ENCODE measurements at places on chromosomes 12 and 14.

- DNase-seq = no peak
Measured at GRCh38 chr14:92675421-92675820, 73.0 kb downstream of the LGMN start.

DNA sequence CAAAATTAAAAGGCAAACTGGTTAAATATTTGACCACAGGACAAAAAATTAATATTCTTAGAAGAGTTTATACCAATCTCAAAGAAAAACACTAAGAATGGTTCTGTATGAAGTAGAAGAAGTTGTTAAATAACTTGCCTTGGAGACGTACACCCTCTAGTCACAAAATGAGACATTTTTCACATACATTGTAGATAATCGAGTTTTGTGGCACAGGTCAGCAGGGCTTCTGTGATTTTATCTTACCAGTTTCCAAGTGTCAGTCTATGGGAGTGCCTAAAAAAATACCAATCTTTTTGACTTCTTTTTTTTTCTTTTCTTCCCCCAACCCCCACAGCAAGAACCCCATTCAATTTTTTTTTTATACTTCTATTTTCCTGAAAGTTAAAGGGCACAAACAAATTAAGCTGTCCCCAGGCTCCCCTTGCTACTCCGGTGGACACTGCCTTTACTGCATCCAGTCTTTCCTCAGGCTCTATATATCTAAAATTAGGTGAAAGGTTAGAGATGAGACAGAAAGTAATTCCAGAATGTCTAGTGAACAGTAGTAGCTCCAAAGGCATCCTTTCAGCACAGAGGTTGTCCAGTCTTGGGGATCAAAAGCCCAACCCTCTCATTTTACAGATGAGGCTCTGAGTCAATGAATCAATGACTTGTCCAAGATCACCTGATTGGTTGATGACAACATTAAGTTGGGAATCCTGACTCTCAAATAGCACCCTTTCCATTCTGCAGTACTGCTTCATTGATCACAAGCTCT is 6.2 kb downstream of the LIMA1 start:
- no peak for DNase-seq

DNA sequence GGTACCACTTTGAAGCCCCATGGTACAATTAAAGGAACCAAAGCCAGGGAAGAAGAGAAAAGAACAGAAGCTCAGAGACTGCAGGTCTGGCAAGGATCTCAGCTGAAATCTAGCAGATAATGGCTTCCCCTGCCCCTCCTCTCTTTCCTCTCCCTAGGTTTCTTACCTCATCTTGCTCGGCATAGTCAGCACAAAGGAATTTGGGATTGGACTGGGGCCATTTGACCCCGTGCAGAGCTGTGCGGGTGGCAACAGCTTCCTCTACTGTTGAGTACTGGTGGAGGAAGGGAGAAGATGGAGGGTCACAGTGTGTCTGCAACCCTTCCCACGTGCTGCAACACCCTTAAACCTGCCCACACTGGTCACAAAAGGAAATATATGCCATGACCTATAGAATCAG is 4.7 kb upstream of the CDH24 start:
- DNase-seq = no peak

GRCh38 chr12:123983822-123984485 is 10.9 kb downstream of the ZNF664 start:
- DNase-seq = peak; percentile 51

DNA sequence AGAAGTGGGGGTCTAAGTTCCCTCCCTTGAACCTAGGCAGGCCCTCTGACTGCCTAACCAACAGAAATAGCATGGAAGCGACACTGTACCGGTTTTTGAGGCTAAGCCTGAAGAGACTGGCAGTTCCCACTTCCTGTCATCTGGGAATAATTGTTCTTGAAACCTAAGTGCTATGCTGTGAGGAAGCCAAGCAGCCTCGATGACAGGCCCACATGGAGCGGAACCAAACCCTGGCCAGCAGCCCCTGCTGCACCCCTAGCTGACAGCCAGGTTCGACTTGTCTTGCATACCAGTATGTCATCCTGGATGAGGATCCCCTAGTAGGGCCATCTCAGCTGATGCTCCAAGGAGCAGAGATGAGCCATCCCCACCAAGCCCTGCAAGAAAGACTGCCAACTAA is 6.4 kb upstream of the GPR68 start:
- no peak for DNase-seq

- no peak for DNase-seq
Measured at GRCh38 chr12:131434208-131435125, 276.4 kb upstream of the SFSWAP start.

- DNase-seq = no peak
Measured at GRCh38 chr12:52581481-52581880, 7.8 kb upstream of the KRT74 start.

DNA sequence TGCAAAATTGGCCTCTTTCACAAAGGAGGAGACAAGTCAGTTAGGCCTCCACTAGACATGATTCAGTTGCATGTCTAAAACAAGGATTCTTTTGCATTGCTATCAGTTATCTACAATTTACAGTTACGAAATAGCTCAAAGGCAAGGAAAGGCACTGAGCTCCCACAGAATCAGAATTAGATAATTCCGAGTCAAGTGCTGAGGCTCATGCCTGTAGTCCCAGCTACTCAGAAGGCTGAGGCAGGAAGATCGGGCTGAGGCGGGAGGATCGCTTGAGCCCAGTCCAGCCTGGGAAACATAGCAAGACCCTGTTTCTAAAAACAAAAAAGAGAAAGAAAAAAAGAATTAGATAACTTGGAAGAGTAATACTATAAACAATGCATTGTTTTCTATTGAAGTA is 12.3 kb upstream of the RTRAF start:
- DNase-seq = no peak

DNA sequence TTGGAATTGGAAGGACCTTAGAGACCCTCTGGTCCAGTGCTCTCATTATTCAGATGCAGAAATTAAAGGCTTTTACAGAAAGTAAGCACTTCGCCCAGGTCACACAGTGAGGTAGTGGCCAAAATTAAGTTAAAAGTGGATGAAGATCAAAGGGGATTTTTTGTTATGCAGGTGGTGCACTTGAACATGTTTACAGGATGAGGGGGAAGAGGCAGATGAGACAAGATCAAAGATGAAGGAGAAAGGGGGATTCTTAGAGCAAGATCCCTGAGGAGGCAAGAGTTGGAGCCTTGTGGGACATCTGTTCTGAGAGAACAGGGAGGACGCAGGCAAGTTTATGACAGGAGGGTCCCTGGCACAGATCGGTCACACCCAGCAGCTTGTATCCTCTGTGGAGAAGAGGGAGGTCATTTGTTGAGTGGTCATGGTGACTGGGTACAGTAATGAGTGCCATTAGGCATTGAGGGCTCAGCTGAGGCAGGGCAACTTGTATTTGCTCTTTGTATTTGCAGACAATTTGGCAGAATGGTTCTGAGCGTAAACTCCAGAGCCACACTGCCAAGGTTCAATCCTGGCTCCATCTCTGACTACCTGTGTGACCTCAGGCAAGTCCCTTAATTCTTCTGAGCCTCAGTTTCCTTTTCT is 84.0 kb downstream of the BORCS5 start:
- no peak for DNase-seq

GRCh38 chr12:24742378-24742777 is 206.5 kb downstream of the BCAT1 start:
- peak; percentile 53 for DNase-seq

- DNase-seq = no peak
Measured at GRCh38 chr12:6084261-6084968, 40.1 kb downstream of the VWF start.

DNA sequence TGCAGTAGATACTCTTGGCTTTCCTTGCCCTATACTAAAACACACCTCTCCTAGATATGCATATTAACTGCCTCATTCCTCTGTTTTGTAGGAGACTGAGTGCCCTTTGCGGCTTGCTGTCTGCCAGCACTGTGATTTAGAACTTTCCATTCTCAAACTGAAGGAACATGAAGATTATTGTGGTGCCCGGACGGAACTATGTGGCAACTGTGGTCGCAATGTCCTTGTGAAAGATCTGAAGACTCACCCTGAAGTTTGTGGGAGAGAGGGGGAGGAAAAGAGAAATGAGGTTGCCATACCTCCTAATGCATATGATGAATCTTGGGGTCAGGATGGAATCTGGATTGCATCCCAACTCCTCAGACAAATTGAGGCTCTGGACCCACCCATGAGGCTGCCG is 15.4 kb downstream of the TRAFD1 start:
- DNase-seq = no peak

DNA sequence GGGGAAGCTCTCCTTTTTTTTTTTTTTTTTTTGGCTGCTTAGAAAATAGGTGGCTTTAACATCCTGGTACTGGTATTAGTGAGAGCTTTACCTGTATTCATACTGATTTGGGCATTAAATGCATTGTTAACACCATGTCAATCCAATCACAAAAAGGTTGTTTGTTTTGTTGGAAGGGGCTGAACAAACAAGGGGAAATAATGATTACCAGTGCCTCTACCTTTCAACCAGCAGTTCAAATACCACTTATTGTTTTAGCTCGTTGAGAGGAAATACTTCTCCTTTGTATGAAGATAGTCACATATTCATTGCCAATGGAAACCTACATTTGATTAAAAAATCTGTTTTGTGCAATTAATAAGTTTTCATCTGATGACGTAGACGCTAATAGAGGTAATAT is 72.9 kb downstream of the MIPOL1 start:
- DNase-seq = no peak

DNA sequence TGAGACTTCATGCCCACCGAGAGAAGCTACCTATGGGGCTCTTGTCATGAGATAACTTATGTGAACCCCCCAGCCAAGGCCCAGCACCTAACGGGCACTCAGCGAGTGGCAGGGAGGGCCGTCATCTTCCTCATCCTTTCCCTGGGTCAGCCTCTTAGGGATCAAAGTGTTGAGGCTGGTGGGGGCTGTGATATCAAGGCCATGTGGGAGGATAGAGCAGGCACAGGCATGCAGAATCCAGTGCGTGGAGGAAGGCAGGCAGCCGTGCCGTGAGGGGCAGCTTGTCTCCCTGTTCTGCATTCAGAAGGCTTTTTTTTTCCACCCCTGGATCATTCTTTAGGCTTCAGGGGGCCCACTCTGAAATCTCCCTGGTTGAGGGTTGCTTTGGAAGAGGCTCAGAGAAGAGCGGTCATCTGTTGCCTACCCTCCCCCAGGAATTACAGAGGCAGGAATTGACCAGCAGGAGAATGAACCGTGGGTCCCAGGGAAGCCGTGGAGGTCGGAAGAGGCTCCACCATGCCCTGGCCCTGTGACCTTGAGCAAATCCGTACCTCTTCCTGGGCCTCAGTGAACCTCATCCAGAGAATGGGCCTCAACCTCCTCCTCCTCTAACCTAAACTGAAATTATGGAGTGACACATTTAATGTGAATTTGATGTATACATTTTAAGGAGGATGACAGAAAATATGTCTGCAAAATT is 62.8 kb downstream of the BEGAIN start:
- DNase-seq = no peak

- DNase-seq = no peak
Measured at GRCh38 chr14:22405201-22405600, 183.8 kb downstream of the DAD1 start.

DNA sequence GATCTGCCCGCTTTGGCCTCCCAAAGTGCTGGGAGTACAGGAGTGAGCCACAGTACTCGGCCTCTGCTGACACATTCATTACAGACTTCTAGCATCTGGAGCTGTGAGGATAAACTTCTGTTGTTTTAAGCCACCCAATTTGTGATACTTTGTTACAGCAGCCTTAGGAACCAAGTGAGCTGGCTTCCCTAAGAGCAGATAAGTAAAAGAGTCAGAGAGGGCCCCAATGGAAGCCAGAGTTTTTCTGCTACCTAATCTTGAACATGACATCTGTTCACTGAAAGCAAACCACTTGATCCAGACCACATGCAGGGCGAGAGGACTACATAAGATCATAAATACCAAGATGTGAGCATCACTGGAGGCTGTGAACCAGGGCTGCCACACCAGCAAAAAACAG is 3.7 kb upstream of the MAPKAPK5 start:
- DNase-seq = no peak

DNA sequence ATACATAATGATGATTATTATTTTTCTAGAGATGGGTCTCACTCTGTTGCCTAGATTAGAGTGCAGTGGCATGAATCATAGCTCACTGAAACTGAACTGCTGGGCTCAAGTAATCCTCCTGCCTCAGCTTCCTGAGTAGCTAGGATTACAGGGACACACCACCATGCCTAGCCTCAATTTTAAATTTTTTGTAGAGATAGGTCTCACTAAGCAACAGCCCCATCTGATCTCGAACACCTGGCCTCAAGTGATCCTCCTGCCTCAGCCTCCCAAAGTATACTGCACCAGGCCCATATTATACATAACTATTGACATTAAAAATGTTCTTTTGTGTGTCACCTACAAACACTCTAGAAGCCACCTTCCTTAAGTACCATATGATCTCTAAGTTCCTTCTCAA is 3.4 kb downstream of the TXNRD1 start:
- no peak for DNase-seq

DNA sequence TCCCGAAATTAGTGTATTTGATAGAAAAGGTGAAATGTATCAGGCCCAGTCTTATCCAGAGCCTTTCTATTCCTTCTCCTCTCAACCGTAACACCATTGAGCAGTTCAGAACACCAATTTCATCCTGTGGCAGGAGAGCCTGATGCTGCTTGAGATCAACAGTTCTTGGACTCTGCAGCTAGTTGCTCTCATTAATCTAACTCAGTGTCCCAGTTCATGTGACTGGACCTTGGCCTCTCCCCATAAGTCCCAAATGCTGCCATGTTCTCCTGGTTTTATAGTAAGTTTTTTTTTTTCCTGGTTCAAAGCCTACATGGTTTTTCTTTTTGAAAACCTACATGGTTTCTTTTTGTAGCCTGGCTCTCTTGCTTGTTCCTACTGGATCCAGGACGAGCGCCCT is 293.9 kb downstream of the ITPR2 start:
- DNase-seq = no peak

DNA sequence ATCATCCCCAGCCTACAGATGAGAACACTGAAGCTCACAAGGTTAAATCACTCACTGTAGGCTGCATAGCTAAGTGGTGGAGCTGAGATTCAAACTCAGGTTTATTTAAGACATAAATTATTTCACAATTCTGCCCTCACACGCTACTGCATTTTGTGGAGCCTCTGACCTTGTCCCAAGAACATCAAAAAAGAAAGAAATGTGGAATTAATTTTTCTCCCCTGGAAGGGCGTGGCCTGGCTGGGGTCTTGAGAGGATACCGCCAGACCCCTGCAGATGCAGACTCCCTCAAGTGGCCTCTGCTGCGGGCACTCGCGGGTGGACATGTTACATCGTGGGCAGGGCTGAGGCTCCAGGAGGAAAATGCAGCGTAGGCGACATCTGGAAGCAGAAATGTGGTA is 40.6 kb downstream of the LTBP2 start:
- no peak for DNase-seq

DNA sequence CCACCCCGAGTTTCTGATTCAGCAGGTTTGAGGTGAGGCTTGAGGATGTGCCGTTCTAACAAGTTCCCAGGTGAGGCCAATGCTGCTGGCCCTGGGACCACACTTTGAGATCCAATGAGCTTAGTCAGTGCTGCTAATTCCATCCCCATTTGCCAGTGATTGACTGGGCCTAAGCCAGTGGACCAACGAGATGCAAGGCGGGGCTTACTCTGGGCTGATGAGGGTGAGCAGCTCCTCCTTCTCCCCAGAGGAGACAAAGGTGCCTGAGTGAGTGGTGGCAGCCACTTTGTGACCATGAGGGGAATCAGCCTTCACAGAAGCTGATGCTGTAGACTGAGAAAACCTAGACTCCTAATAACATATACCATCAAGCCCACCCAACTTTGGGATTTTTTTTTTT is 23.1 kb upstream of the HNF1A start:
- no peak for DNase-seq

GRCh38 chr12:48972952-48973483 is 1.5 kb upstream of the WNT10B start:
- DNase-seq = no peak
